ENCODE measurements at places on chromosomes 3 and 15.

DNA sequence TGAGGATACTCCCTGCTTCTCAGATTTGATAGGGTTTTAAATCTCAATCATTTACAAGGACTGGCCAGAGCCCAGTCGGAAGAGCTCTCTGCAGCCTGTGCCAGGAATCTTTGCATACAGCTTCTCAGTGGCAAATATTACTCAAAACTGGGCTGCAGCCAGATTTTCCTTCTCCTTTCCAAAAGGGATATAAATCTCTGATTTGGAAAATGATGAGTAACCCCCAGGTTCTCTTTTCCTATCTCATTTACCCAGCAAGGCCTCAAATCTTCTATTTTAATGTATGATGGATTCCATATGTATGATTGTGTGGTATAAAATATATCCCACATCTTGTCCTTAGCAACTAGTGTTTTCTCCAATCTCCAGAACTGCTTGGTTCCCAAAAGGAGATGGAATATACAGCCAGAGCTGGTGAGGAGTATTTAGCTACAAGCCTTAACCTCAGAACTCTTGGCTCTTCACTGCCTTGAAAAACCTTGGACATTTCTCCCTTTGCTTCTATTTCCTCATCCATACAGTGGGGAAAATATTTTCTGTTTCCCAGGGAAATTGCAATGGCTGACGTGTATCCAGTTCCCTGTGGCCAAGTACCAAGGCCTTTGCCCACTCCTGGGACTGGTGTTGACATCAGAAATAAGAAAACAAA, 114.4 kb downstream of the ATG7 start:
- DNase-seq, result no peak

DNA sequence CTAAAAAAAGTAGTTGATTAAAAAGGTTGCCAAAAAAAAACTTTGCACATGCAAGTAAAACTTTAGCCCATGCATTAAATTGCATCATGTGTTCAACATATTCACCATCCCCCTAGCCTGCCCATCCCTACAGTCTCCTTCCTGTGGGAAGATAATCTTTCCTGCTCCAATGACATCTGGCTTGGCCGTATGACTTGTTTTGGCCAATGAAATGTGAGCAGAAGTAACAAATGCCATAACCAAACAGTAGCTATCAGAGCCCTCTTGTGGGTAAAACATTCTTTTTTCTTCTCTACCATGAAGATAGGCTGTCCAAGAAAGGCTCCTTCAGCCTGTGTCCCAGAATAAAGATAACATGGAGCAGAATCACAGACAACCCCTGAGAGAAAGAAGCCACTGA, 15.3 kb downstream of the ERC2 start:
- DNase-seq, result no peak

GRCh38 chr3:142968319-142969025, 5.0 kb upstream of the PAQR9 start:
- DNase-seq, result no peak

DNA sequence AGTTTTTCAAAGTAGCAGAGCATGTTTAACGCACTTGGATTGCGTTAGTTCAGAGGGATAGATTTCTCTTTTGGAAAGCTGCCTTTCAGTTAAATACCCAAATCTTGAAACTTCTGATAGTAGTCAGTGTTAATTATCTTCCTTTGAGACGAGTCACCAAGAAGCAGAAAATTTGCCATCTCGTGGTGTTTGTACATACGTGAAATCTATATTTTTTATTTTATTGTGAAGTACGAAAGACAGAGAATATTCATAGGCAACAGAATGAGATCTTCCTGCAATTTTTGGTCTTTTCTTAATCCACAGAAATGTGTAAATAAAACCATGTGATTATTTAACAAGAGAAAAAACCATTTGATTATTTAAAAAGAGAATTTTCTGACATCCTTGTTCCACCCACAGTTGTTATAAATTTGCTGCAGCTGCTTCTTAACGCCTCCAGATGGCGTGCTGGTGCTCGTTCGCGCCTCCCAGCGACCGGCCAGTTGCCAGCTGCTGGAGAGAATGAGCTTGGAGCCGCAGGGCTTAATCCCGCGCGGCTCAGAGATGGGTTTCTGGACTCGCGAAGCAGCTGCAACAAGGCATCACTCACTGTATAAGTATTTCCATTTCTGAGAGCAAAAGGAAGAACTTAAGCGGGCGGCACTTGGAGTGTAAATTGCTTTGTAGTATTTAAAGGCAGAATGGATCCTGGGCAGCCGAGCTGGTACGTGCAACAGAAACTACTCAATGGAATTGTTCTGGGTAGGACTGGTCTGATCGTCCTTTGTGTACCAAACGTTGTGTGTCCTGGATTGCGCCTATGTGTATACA, 10.5 kb upstream of the SLITRK3 start:
- no peak for DNase-seq

- no peak for DNase-seq
Measured at GRCh38 chr3:143328451-143328850, 208.9 kb downstream of the CHST2 start.

DNA sequence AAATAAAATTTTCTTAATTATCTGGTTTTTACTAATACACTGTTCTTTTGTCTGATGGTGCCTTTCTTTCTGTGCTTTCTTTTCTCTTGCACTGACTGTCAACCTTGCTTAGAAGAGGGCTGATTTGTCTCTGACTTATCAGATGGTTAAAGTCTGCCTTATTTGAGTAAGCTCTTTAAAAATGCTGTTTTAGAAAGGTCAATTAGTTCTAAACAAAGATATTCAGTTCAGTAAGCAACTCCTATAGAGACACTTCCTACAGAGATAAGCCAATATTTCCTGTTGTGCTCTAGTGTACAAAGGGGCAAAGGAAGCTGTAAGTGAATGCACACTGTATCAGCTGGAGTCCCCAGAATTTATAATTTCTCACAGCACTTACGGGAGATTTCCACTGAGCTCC, 153.4 kb upstream of the TSPAN3 start:
- no peak for DNase-seq

DNA sequence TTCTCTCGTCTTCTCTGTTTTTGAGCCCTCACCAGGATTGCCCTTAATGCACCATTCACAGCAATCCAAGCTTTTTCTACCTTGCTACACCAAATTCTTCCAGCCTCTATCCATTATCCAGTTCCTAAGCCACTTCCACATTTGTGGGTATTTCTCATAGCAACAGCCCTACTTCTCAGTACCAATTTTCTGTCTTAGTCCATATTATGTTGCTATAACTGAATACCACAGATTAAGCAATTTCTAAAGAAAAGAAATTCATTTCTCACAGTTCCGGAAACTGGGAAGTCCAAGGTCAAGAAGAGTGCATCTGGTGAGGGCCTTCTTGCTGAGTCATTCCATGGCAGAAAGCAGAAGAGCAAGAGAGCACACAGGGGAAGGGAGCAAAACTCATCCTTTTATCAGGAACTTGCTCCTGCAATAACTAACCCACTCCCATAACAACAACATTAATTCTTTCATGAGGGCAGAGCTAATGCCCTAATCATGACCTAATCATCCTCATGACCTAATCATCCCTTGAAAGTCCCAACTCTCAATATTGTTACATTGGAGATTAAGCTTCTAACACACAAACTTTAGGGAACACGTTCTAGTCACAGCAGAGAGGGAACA, 9.7 kb upstream of the EIF1B start:
- no peak for DNase-seq

- DNase-seq, result peak; percentile 6
Measured at GRCh38 chr15:82952158-82953081, at the start of gene HOMER2. Gene HOMER2, minus strand, starts transcription at chr15:82952720. Its CDS starts 185 bp downstream, at chr15:82952535.

GRCh38 chr3:44424758-44425157, 52.7 kb downstream of the ZNF445 start:
- DNase-seq, result no peak

Data from activated naive CD4-positive, alpha-beta T cell (primary cell).